RKO (cell line): ENCODE measurements at places on chromosomes 6 and 20.
A peak's percentile ranks its signal among the peaks of the same experiment; 100 is the strongest.

GRCh38 chr6:153130515-153131036 is 506 bp downstream of the RGS17 start:
- DNase-seq: no peak

GRCh38 chr6:83055366-83055964 is 10.2 kb downstream of the UBE3D start:
- DNase-seq: peak; percentile 60

GRCh38 chr20:36847710-36848040 is 28.3 kb upstream of the TLDC2 start:
- DNase-seq: no peak

DNA sequence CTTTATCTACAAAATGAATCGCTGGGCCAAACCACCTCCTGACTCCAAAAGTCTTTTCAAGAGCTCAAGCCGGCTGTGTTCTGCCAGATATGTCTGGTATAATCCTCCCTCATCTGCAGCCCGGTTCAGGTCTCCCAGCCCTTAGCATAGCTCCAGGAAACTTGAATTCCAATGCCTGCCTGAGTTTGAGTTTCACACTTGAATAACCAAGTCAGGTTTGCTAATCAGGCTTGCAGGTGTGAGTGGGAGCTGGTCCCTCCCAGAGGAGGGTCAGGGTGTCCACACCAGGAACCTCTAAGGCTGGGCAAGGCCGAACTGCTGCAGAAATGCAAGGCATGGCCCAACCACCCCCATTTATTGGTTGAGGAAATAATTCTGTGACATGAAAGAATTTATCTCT is 96.6 kb downstream of the TMEM242 start:
- no peak for DNase-seq

GRCh38 chr6:44664716-44665115 is 277.2 kb downstream of the CDC5L start:
- DNase-seq: no peak

- no peak for DNase-seq
Measured at GRCh38 chr6:16471222-16471909, 233.0 kb downstream of the GMPR start.

GRCh38 chr6:13355043-13355945 is 27.0 kb upstream of the TBC1D7 start:
- DNase-seq: peak; percentile 57

DNA sequence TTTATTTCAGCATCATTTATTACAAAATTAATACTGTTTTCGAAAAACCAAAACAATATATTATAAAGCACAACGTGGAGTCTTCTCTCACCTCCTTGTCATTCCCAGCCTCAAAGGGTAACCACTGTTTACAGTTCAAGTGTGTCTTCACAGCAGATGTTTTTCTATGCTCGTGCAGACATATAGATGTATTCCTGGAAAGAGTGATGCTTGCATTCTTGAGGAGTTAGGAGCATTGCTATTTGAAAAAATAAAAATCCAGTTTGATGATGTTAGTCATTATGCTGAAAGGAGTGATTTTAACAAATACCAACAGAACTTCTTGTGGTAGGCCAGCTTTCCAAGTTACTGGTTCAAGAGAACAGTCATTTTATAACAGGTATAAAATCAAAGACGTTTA is 234.9 kb downstream of the BCKDHB start:
- no peak for DNase-seq

DNA sequence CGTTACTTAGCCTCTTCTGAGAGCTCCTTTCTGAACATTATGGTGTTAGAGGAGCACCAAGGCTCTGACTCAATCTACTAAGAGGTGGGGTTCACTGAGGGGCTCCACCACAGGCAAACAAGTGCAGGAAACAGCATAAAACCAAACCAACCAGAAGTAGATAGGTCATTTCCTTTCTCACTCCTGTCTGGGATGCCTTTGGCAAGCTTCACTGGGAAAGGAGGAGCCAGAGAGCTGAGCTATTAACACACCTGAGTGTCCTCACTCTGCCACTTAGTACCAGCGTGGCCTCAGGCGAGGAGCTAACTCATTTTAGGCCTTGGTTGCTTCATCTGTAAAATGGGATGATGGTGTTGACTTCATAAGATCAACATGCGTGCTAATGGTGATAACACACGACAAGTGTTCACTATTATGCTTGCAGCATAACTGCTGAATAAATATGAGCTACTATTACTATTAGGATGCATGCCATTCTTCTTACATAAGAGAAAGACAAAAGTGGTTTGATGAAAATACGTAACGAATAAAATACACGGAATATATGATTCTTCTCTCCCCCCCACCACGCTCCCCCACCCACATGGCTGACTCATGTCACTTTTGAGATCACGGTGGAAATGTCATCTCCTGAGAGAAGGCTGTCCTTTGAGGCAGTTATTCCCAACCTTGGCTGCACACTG is 185.4 kb downstream of the BCAS1 start:
- no peak for DNase-seq
